Hematopoietic multipotent progenitor cell (in vitro differentiated cells): ENCODE measurements at places on chromosomes 3 and 15.

GRCh38 chr15:70382009-70382749 is 284.5 kb upstream of the TLE3 start:
- DNase-seq: no peak

DNA sequence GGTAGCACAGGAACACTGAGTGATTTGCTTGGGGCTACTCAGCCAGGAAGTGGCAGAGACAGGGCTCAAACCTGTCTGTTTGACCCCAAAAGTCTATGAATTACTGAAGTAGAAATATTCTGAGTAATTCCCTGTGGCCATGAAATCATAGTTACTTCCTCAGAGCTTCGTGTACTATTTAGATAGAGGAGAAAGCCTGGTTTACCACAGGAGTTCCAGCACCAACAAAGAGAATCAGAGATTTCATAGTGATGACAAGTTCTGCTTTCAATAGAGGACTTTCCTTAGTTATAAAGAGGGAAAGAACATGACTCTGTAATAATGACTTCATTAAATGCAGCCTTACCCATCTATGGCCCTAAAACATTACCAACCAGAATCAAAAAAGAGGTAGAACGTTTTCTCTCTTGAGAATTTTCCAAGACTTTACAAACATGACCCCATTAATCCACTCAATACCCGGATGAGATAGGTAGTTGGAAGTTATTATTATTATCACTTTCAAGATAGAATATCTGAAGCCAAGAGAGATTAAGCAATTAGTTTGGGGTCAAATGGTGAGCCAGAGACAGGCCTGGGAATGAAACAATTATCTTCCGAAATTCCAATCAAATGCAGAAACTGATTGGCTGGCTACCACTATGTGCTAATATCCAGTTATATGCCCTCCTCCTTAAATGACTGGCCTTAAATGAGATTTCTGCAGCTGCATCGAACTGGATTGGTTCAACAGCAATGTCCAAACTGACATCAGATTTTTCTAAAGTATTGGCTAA is 13.6 kb upstream of the WNT5A start:
- no peak for DNase-seq

DNA sequence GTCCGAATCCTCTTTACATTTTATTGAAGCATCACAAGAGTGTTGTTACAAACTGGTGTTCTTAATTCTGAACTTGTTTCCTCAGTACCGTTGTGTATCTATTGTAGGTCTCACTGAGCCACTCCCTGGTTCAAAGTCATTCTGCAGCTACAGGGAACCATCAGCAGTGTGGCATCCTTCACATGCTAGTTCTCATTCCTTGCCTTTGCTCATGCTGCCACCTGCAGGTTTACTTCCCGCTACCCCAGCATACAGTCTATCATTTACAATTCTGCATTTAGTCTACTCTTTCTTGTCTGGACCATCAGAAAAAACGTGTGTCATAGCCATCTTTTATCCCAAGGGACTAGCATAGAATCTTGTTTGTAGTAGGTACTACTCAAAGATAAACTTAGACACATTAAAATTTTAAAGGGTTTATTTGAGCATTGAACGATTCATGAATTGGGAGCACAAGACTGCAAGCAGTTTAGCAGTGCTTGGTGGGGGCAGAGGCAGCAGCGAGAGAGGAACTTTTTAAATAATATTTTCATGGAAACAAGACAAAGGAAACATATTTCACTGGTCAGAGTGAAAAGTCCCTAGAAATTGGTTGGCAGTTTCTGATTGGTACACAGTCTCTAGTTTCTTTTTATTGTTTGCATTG is 402.1 kb downstream of the CADM2 start:
- no peak for DNase-seq

GRCh38 chr15:33148129-33148751 is 46.3 kb downstream of the FMN1 start:
- no peak for DNase-seq

DNA sequence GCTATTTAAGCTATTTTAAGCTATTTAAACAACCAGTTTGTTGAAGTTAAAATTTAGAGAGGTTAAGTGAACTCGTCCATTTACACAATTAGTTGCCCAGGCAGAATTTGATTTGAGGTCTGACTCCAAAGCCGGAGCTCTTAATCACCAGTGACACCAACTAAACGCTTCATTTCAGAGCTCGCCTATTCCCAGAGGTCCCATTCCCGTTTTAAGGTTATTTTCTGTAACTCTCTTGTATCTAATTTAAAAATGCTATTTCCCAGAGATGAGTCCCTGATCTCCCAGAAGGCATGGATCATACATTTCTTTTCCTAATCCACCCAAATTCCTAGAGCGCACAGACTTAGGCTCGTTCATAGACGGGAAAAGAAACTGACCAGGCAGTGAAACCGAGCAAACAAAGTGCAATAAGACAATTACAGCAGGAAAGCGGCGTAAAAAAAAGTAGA is 904 bp upstream of the MCTP2 start:
- DNase-seq: no peak
